Naive thymus-derived CD8-positive, alpha-beta T cell (primary cell): ENCODE measurements at places on chromosomes 16 and 17. TPM values are rescaled to one million over a fixed set of nuclear protein-coding genes. Genes with fewer than 3 reads are reported as not detected.

MYL11 gene
- total RNA-seq, result 1.9 TPM

SLC5A11 gene
- 0.68 TPM for total RNA-seq

SPATA22 gene
- 0.36 TPM for total RNA-seq

GRCh38 chr17:33192951-33193911, 99.9 kb downstream of the ASIC2 start:
- no peak for DNase-seq

- DNase-seq, result no peak
Measured at GRCh38 chr17:28363776-28364650, 986 bp downstream of the SEBOX start.

DNA sequence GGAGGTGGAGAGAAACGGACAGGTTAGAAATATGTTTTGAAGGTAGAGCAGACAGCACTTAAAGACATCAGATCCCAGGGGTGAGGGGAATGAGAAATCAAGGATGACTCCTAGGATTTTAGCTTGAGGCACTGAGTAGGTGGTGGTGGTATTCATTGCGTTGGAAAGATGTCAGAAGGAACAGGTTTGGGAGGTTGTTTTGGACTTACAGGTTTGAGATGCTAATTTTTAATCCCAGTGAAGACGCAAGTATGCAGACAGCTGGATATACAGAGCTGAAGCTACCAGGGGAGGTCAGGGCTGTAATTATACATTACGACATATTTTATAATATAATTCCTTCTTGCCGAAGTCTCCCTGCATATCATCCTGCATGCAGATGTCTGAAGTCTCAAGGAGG, 433.3 kb downstream of the XYLT1 start:
- DNase-seq, result no peak

CCDC200 gene
- total RNA-seq, result 2.1 TPM
